IMR-90 (cell line): ENCODE measurements at places on chromosomes 11 and 22. TPM values are rescaled to one million over a fixed set of nuclear protein-coding genes. Genes with fewer than 3 reads are reported as not detected.

DNA sequence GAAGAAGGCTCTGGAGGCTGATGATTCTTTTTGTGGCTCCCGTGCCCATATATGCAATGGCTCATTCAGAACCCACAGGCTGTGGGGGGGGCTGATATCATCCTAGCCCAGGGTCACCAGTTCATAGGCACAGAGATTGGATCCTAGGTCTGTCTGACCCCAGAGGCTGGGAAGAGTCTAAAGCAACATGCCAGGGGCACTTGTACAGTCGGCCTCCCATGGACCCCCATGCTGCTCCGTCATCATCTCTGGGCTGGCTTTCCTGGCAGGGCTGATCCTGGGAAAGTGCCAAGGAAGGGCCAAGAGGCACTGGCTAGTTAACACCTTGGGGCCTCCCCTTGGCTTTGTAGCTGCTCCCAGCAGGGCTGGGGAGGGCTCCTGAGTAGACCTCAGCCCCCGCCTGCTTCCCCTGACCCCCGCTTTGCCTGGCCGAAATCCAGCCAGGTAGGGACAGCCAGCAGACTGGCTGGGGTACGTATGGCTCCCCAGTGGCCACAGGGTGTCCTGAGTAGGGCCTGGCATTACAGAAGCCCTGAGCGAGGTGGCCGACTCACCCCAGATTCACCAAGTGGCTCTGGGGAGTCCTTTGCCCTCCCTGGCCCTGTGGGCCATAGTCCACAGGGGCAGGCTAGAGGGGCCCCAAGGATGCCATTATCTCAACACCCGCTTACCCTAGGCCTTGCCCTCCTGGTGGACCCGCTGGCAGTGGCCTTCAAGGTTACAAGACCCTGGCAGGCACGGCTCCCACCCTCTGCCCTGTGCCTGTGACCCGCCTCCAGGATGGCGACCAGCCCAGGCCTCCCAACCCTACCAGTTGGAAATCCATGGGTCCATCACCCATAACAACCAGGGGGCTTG, 22.5 kb downstream of the FADS3 start:
- no peak for DNase-seq

DNA sequence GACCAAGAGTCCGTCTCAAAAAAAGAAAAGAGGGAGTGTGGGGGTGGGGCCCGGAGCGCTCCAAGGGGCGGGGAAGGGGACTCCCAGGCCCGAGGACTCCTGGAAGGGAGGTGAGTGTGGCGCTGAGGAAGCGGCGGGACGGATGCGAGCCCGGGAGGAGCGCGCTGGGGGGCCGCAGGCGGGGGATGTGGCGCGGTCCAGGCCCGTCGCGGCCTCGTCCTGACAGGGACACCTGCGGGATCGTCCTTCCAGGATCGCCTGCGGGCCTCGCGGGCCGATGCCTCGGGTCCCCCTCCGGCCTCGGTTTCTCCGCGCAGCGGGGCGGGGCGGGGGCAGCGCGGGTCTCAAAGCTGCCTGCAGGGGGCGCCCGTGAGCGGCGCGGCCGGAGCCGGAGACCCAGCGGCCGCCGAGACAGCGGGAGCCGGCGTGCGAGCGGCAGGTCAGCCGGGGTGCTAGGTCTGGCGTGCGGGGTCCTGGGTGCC, 3.8 kb upstream of the ADORA2A start:
- DNase-seq = no peak

- no peak for DNase-seq
These were observed 51.1 kb downstream of the MCM5 start for GRCh38 chr22:35450824-35451569.

DNA sequence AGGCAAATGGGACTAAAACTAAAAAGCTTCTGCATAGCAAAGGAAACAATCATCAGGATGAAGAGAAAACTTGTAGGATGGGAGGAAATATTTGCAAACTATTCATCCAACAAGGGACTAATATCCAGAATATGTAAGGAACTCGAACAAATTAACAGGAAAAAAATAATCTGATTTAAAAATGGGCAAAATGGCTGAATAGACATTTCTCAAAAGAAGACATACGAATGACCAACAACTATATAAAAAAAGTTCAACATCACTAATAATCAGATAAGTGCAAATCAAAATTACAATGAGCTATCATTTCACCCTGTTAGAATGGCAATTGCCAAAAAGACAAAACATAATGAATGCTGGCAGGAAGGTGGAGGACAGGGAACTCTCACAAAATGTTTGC, 12.0 kb downstream of the OR52E1 start:
- DNase-seq = no peak

The NRIP3 gene
- 43.6 and 46.4 TPM in 2 replicates for total RNA-seq

GRCh38 chr11:68312780-68313573, 586 bp downstream of the LRP5 start:
- DNase-seq = no peak
